ENCODE measurements at places on chromosomes 5 and 9.

- DNase-seq = no peak
Measured at GRCh38 chr5:55993013-55993412, 1.8 kb downstream of the IL6ST start.

DNA sequence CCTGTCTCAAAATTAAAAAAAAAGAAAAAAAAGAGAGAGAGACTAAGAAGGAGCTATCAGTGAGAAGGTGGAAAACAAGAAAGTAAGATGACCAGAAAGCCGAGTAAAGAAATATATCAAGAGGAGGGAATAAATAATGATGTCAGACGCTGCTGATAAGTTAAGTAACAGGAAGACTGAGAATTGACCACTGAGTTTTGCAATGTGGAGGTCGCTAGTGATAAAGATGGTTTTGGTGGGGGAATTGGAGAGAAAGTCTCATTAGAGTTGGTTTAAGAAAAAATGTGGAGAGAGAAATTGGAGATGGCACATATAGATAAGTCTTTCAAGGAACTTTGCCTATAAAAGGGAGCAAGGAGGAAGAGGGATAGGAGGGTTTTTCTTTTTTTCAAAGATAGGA is 91.9 kb downstream of the RAD23B start:
- no peak for DNase-seq

- no peak for DNase-seq
Measured at GRCh38 chr9:83307066-83307724, 231.0 kb downstream of the FRMD3 start.

GRCh38 chr5:68659881-68660280 is 433.9 kb upstream of the SLC30A5 start:
- no peak for DNase-seq

DNA sequence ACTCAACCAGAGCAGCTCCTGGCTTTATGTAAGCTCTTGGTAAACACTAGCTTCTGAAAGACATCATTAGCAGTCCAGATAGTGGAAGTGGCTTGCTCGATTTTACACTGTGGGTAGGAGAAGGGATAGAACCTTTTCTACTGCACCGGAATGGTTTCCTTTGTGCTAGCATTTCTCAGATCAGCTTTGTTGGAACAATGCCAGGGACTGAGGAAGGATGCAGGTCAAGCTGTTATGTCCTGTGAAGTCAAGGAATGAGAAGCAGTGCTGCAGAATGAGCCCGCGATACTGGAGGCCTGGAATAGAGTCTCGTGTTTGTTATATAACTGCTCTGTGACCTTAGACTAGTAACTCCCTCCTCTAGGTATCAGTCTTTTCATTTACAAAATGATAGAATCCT is 233.6 kb downstream of the GABRB2 start:
- DNase-seq = no peak

DNA sequence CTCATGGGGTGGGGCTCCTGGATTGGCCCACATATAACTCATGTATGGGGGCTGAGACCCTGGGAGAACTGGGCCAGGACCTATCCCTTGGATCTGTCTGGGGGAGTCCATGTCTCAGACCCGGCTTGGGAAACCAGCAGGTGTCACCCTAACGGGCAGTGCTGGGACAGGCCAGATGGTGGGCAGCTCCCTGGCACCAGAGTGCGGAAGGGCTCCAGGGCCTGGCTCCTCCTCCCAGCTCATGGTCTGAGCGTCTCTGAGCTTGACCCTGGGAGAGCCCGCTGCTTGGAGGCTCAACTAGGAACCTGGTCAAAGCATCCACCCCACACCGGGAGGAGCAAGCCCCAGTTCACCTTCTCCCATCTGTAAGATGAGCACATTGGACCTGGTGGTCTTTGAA is 15.5 kb upstream of the NCS1 start:
- no peak for DNase-seq
